ENCODE measurements at places on chromosomes 5 and 9.

GRCh38 chr5:168137265-168137664 lies 154.2 kb upstream of the WWC1 start:
- DNase-seq, result no peak

DNA sequence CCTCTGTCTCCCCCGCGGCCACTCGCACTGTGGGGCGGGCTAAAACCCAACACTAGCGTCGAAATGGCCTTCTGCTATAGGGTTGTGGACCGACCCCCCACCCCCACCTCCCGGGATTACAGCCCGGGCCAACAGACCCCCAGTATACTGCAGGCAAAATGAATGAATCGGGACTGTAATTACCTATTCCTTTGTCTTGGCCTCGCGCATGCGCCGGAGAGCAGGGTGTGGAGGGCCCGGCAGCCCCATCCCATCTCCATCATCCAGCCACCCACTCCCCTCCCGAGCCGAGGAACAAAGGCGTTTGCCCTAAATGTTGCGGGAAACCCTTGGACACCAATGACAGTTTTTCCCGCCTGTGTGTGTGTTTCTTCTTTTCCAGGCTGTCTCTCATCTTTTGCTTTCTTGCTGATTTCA lies 1.6 kb downstream of the BASP1 start:
- no peak for DNase-seq

GRCh38 chr9:116361547-116361946 lies 208.0 kb downstream of the PAPPA start:
- DNase-seq, result no peak

DNA sequence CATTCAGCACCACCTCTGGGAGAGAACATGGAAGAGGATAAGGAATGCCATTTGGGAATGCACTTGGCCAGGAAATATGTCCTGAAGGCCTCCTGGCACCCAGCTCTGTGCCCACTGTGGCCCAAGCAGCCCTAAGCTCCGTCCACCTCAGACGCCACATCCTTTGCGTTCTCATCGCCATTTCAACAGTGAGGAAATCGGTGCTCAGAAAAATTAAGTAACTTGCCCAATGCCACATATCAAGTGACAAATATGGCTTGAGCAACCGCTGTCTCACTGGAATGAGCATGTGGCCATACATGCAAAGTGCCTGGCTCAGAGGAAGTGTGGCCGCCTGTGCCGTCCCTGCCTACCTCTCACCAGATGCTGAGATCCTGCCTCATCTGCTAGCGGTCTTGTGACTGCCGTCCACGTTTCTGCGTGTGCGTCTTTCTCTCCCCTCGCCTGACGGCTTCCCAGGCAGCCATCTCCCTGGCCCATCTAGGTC lies 984 bp upstream of the DOK3 start:
- DNase-seq, result no peak

- peak; percentile 68 for DNase-seq
These were observed 103.2 kb downstream of the MSX2 start for GRCh38 chr5:174827558-174827957.

- DNase-seq, result no peak
These were observed 36.6 kb downstream of the MRPL36 start for GRCh38 chr5:1762883-1763547.

DNA sequence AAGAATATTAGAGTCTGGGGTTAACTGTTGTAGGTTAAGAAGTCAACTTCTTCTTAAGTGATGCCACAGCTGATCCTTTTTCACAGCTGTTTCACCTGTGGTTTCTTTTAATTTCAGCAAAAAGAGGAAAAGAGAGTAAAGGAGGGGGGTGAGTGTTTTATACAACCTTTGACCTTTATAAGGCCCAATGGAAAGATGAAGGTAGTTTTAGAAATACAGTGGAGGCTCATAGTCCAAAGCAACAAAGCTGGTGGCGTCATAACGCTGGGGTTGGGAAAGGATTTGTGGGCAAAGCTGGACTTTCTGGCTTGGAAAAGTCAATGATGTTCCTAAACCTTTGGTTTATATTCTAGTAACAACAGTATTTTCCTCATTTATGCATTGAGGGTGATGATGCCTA lies 49.5 kb downstream of the RCL1 start:
- DNase-seq, result no peak

DNA sequence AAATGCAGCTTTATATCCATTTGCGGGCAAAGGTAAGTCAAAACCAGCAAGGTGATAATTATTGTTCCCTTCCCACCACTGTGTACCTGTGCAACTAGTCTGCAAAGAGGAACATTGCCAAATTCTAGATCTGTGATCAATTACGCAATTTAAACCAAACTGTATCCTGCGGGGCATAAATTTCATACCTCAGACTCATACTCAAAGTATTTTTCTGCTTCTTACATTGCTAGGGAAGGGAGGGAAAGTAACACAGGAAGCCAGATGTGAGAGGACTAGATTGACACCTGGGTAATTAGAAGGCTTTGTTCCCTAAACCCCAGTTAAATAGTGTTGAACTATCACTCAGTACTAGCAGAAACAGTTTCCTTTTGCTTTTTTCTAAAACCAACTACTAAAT lies 240.2 kb upstream of the ZNF608 start:
- DNase-seq, result no peak

DNA sequence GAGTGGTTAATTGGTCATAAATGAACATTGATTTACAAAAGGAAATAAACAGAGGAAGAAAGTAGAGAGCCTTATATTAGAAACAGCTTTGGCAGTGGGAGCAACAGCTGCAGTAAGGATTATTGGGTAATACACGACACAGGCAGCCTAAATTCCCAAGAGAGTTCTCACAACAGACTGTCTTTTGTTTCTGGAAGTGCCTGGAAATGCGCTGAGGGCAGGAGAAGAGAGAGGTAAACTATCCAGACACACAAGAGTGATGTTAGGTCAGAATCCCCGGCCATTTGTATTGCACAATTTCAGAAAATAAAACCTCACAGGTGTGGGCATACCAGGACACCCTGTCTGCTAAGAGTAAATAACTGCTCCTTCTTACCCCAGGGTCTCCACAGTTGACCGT lies 450.4 kb upstream of the CTNND2 start:
- DNase-seq, result no peak

GRCh38 chr5:168746893-168747640 lies 167.9 kb upstream of the PANK3 start:
- DNase-seq, result no peak

DNA sequence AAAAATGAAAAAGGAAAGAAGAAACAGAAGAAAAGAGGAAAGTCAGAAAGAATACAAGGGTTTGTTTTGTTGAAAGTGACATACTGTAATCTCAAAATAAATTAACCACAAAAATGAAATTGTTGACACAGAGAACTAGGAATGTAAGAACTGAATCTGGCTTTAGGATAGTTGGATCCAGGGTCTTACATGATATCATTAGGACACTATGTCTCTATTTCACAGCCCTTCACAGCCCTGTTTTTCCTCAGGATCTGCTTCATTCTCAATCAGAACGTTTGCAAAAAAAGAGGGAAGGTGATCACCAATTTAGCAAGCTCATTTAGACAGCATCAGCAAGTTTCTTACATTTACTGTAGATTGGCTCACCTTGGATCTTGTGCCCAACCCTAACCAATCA lies 188.5 kb upstream of the NREP start:
- DNase-seq, result no peak

DNA sequence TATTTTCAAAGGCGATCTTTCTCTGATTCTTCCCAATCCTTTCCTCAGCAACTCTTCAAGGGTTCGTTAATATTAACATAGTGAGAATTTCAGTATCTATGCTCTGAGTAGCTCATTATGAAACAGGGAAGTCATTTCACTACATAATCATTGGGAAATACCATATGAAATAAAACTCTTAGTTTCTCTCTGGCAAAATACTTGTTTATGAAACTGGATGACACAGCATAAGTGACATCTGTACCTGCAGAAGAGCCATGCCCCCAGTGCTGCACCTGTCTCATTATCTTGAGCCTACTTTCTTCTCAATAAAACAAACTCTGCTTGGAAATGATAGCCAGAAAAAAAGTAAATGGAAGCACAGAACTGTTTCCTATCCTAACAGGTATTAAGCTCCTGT lies 33.8 kb upstream of the OTULIN start:
- no peak for DNase-seq

DNA sequence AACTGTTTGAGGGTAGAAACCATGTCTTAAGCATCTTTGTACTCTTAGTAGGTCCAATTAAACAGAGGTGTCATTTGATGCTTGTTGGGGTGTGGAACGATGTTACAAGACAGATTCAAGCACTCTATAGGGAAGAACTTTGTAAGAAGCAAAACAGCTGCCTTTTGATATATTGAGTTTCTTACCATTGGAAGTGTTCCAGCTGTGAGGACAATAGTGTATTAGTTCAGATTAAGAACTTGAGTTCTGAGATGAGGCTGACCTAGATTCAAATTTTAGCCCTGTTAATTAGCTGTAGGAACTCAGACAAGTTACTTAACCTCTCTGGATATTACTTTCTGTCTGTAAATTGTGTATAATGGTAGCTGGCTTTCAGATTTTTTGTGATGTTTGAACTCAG lies 19.6 kb upstream of the ZNF462 start:
- DNase-seq, result no peak

DNA sequence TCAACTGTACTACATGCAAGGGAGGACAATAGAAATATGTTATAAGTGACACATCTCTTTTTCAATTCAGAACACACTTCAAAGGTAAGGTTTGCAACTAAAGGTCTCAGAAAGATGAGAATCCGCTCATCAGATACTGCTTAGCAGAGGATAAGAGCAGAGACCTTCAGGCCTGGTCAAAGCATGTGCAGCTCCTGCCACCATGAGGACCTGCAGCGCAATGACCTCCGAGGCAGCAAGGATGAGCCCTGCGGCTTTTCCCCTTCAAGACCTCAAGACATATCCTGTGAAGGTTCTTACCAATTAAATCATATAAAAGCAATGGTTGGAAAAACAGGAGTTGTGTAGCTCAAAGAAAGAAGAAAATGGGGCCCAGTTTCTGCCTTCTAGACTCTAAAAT lies 135.8 kb downstream of the TRIM36 start:
- DNase-seq, result no peak

DNA sequence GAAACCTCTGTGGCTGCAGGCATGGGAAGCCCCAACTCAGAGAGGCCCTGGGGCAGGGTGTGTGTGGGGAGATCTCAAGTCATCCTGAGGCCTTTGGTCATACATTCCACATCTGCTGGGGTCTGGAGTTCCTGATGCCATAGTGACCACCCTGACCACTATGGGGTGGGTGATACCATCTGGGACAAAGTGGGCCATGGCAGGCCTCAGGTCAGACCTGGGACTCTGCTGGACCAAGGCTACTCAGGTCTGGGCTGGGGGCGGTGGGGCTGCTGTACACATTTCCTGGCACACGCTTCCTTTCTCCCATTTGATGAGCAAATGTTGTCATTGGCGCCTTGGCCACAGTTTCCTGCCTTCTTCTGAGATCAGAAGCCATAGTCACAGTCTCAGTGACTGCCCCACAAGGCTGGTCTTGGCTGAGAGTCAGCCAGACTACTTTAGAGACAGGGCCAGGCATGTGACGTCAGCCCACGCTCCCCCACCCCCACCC lies 15.1 kb upstream of the ACSL6 start:
- no peak for DNase-seq

DNA sequence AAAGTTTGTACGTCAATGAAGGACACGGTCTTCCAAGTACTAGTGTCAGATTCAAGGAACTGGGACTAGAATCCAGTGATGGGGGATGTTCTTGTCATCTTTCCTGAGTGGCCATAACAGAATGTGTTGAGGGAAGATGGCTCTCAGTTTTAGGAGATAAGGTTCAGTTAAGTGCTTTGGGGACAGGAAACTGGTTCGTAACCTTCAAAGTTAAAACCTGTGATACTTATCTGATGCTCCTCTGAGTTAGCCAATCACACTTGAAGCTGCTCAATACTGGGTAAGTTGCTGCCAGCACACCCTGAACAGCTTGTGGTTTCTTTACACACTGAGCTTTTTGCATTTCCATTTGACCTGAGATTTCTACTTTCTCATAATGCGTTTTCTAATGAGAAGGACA lies 64.4 kb downstream of the PIK3R1 start:
- DNase-seq, result no peak

GRCh38 chr5:129163810-129164378 lies 69.3 kb downstream of the ISOC1 start:
- no peak for DNase-seq

- DNase-seq, result no peak
These were observed 15.3 kb upstream of the RPL26L1 start for GRCh38 chr5:172943906-172944305.

GRCh38 chr5:153084511-153084910 lies 406.0 kb upstream of the GRIA1 start:
- DNase-seq, result no peak

DNA sequence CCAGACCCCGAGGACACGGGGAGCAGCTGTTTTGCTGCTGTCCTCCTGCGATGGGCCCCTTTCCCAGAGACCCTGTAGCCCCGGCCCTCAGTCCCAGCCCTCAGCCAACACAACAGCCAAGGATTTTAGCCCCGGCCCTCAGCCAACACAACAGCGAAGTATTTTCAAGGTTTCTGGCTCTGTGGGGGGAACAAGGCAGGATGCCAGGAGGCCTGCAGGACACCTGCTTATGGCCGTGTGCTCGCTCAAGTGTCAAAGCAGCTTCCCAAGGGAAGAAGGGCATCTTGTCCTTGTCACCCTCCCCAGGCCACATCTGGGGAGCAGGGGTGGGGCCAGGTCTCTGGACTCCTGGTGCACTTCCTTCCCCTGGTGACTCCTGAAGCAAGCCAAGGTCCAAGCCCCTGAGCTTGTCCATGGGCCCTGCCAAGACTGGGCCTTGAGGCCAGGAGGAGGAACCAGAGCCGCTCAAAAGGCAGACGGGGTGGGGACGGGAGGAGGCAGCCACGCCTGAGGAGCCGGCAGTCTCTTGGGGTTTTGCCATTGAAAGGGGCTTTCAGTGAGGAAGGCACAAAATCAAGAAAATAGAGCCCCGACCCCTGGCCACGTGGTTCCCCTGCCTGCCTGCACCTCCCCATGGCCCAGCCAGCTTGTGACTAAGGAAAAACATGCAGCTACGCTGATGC lies 10.8 kb downstream of the KCNT1 start:
- no peak for DNase-seq

DNA sequence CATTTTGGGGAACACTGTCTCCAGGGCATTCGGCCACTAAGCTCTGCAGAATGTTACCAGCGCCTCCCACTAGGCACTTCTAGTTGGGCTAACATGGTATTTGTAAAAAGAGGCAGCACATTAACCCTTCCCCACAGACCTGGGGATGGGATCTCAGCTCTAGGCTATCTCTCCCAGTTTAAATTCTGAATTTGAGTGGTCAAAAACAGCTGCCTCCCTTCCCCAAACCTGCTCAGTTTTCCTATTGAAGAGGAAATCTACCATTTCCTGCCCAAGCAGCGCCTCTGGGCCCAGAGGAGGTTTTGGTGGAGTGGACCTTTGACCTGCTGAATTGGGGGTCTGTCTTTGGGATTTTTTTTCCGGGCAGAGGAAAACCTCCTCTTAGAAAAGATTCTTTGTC lies 53.2 kb downstream of the ENC1 start:
- DNase-seq, result no peak

DNA sequence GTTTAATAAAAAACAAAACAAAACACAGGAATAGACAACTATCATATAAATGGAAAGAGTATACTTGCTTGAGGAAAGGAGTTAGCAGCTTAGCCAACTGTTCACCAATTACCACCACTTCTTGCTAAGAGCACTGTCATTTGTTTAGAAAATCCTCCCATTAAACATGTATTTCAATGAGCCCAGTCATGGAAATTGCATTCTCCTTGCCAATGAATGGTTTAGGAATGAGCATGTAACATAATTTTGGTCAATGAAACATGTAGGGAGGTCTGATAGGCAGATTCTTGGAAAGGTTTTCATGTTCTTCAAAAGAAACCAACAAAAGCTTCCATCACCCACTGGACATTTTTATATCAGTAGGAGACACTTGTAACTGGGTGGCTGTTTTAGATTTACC lies 502.8 kb upstream of the PAPPA start:
- DNase-seq, result peak; percentile 96

GRCh38 chr9:120868339-120868675 lies 8.7 kb downstream of the PHF19 start:
- DNase-seq, result peak; percentile 34
